Stimulated activated CD8-positive, alpha-beta memory T cell treated with anti-CD3 and anti-CD28 coated beads, Interleukin-2, amount 100 ng/mL, for 1 hour (primary cell): ENCODE measurements at places on chromosomes 11 and 22.

GRCh38 chr22:17629173-17629489 is 582 bp upstream of the ATP6V1E1 start:
- DNase-seq: no peak

DNA sequence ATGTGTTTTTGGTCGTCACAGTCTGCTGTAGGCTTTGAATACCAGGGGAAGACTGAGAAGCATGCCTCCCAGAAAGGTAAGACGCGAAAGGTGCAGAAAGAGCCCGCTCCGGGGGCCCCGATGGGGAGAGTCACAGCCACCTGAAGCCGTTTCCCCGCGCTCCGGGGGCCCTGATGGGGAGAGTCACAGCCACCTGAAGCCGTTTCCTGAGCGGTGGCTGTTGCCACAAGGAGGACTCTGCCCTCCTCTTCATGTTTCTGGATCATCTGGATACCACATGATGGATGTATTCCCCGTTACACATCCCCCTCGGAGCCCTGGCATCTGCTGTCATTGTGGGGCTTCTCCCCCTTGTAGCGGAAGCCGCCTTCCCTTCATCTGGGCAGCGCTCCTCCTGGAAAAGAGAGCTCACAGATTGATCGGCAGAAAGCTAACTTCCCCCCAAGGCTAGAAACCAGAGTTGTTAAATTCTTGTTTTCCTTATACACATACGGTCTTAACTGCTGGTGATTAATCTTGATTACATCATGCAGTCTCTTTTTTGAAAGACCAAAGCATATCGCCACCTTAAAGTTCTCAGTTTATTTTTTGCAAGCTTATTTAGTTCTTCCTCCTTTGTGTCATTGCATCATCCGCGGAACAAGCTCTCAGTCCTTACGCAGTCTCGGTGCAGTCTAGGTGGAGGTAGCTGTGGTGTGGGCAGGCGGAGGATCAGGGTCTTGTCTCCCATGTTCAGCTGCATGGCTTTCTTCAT is 17.5 kb downstream of the CTTN start:
- no peak for DNase-seq

- DNase-seq: peak; percentile 93
Observed at GRCh38 chr22:50507421-50507990, at the start of gene LMF2. Gene LMF2, minus strand, starts transcription at chr22:50507702. Its CDS starts 27 bp downstream, at chr22:50507675.

DNA sequence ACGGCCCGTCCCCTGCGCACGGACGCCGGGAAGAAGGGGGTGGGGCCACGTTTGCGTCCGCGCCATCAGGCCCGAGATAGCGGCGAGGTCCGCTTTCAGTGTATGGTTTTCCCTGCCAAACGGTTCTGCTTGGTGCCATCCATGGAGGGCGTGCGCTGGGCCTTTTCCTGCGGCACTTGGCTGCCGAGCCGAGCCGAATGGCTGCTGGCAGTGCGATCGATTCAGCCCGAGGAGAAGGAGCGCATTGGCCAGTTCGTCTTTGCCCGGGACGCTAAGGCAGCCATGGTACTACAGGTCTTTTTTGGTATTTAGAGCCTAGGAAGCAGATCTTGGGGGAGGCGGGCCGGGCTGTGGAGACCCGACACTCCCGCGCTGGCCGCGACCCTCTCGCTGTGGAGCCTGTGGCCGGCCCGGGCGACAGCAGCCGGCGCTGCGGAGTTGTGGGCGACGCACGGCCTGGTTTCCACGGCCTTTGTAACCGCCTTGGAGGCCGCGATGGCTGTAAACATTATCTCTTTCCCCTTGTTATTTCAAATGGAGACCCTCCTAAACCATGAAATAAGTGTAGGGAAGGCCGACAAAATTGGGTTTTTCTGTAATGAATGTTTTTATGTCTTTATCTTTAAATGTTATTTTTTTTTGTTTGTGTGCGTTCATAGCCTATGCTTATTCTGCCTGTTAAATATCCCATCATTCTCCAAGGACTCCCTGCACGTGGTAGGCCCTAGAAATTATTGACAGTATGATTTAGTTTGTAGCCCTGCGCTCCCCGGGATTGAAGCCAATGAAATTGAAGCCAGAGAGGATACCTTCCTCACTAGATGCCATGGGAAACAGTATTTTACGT is at the start of gene AASDHPPT:
Gene AASDHPPT, plus strand, starts transcription at position 54 of the 847 bp plus-strand sequence. Its CDS starts 49 bp downstream, at position 103.
- DNase-seq: no peak

- no peak for DNase-seq
Observed at GRCh38 chr22:43168471-43169309, 17.3 kb downstream of the TSPO start.
